ENCODE measurements at places on chromosomes 7 and 10. TPM values are rescaled to one million over a fixed set of nuclear protein-coding genes. Genes with fewer than 3 reads are reported as not detected.

DNA sequence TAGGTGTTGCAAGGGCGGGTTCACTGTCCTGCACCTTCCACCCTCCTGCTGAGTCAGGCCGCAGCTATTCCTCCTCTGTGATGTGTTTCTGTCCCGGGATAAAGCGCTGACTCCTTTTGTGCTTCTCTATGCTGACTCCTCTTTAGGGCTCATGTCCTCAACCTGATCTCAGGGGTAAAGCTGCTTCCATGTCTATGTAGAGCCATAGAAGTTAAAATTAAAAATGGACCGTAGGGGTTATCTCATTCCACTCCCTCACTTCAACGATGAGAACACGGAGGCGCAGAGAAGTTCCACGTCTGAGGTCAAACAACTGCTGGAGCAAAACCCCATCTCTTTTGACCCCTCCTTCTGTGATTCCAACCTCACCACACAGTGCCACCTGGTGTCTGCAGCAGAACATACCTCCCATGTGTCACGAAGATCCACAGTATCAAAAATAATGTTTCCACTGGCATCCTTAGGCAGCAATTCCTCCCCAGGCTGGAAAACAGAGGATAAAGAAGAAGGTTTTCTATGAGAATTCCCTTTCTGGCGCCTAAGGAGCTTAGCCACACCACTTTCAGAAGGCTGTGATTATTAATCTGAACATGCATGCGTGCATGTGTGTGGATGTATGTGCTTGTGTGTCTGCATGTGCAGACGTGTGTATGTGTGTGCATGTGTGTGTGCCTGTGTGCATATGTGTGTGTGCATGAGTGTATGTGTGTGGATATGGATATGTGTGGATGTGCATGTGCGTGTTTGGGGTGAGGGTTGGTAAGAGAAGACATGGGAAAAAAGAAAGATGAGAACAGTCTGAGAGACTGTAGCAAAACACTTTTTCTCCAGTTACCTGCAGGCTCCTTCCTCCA, 81.2 kb upstream of the UCN3 start:
- H3K36me3 ChIP-seq: peaks cover 6% of the 10 kb centered on the region
- no peak overlapping the region for H3K27ac ChIP-seq
- peak; percentile 70 for DNase-seq
- peaks cover 38% of the 10 kb centered on the region for H3K4me1 ChIP-seq
- peak overlapping the region; percentile 53 for H3K4me3 ChIP-seq

The C10orf53 gene
- total RNA-seq: not detected

DNA sequence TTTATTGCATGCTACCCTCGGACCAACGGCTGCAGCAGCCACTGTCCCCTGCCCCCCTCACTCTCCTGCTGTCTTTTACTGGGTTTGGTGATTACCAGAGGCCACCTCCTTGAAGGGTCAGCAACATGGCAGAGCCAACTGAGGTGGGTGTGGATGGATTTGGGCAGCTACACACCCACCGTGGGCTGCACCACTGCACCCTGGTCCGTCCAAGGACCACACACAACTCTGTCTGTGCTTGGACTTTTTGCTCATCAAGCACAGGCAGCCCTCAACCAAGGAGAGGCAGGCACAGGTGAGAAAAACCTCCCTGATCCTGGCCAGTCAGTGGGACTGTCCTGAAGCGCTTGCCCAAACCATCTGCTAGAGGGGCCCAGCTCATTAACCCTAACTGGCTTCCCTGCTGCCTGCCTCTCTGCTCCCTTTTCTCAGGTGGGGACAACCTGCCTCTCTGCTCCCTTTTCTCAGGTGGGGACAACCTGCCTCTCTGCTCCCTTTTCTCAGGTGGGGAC, 239.5 kb upstream of the PITRM1 start:
- peaks cover 13% of the 10 kb centered on the region for H3K27me3 ChIP-seq
- no peak overlapping the region for H3K4me3 ChIP-seq
- no peak for DNase-seq

The CACNA2D1 gene
- total RNA-seq: 0.46 TPM

The DIP2C gene
- total RNA-seq: 0.70 TPM

DNA sequence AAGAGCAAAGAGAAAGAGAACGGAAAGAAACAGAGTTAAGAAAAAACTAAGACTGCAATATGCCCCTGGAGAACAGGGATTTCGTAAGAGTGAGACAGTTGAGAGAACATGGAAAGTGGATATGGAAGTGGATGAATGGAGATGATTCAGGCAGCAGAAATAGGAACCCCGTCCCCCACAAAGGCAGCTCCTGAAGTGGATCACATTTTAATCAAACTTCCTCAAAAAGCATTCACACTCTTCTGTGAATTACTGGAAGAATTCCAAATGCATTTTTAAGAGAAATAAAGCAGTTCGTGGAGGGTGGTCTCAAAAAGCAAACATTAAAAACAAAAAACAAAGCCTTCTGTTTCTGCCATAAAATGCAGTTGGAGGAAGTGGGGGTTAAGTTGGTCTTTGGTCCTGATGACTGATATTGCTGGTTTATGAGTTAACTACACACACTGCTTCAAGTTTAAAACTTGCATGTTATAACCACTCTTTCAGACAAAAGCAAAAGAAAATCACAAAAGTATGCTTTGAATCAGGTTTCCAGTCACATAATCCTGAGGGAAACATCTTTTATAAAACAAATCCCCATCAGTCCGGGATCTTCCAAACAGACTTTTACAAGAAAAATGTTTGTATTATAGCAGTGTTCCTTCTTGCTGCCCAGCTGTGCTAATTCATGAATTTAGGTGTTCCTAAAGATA, 214.3 kb downstream of the FANK1 start:
- peaks cover 11% of the 10 kb centered on the region for H3K27me3 ChIP-seq
- DNase-seq: no peak
- H3K4me1 ChIP-seq: no peaks in the 10 kb centered on the region
- H3K4me3 ChIP-seq: no peak overlapping the region
- H3K27ac ChIP-seq: no peak overlapping the region

DNA sequence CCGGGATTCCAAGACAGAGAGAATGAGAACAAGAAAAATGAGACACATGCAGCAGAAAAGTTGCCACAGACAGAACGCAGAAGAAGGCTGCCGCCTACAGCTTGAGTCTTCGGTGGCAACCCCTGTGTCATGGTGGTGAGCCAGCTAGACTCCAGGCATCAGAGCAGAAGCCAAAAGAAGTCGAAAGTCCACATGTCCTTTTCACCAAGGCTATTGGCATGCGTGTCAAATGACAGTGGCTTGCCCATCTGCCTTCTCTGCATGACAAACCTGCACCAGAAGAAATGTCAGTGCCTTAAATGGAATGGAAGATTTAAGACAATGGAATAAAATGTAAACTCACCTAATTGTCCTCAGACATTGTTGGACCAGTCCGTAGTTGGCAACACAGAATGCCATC, 93.9 kb upstream of the NPSR1 start:
- no peaks in the 10 kb centered on the region for H3K4me1 ChIP-seq
- no peak for DNase-seq
- H3K36me3 ChIP-seq: no peaks in the 10 kb centered on the region

- H3K27ac ChIP-seq: no peak overlapping the region
- no peaks in the 10 kb centered on the region for H3K27me3 ChIP-seq
- no peaks in the 10 kb centered on the region for H3K36me3 ChIP-seq
- no peak overlapping the region for H3K4me3 ChIP-seq
- no peak for DNase-seq
Measured at GRCh38 chr7:15752377-15752776, 65.9 kb upstream of the MEOX2 start.

DNA sequence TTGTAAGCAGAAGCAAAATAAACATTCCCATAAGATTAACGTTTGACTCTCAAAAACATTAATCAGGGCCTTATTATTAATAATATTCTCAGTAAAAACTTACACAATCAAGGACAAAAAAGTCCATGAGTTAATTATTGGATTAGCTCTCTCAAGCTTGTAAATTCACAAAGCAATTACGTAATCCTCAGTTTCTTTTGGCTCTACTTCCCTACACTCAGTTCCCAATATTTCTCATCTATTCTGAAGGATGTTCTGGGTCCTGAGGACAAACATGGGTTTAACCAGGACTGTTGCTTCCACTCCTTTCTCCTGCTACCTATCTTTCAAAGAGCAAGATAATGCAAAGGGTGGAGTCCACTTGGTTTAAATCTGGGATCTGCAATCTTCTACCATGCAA, 15.1 kb downstream of the FBXL13 start:
- no peak overlapping the region for H3K27ac ChIP-seq
- H3K27me3 ChIP-seq: no peaks in the 10 kb centered on the region
- no peak for DNase-seq
- H3K4me3 ChIP-seq: no peak overlapping the region

- no peak for DNase-seq
- H3K36me3 ChIP-seq: no peaks in the 10 kb centered on the region
- no peaks in the 10 kb centered on the region for H3K4me1 ChIP-seq
- H3K27me3 ChIP-seq: peaks cover 4% of the 10 kb centered on the region
Measured at GRCh38 chr10:24193330-24193729, 15.6 kb upstream of the KIAA1217 start.

DNA sequence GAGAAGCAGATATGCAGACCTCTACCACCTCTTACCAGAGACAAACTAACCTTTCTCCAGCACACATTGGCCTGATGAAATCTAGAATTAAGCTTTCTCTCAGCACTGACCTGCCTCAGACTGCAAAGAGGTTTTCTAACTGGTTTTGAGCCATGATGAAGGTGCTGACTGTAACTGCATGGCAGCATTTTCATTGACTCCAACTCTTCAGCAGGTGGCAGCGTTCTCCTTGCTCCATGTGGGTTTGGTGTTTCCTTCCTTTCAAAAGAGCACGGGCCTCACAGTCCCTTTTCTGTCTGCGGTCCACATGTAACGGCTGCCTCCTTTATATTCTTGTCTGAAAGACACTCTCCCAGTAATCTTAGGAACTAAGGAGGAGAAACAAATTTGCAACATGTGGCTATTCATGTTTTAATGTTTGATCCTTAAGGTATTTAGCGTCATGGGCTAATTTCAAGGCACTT, 12.6 kb downstream of the KLLN start:
- no peak overlapping the region for H3K27ac ChIP-seq
- H3K36me3 ChIP-seq: no peaks in the 10 kb centered on the region
- H3K27me3 ChIP-seq: no peaks in the 10 kb centered on the region
- peaks cover 7% of the 10 kb centered on the region for H3K4me1 ChIP-seq

DNA sequence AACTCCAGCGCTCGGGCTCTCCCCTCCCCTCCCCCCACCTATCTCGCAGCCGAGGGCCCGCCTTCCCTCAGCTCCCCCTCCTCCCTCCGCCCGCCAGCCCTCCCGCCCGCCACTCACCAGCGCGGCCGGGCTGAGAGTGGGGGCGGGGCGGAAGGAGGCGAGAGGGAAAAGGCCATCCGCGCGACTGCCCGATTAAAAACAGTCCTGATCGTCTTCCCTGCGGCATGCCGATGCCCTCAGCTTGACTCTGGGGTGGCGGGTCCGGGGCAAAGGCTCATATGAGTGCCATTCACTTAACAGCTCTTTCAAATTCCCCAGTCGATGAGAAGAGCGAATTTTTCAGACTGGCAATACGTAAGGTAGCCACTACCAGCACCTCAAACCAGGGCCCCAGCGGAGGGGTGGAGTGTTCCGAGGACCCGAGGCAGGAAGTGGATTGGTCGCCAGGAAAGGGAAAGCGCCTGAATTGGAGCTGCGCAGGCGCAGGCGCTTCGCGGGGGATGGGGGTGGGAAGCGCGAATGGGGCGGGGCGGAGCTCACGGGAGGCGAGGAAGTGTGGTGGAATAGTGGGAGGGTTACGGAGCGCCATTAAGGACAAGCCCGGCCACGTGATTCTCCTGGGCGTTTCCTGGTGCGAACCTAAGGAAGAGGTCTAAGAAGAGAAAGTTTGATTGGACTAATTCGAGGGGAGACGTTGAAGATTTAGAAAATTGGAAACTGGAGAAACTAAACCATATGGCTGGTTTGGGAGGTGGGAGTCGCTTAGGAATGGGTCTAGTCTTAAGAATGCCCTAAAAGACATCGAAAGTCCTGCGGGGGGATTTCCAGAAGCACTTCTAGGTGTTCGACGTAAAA, at the start of gene UPF2:
Gene UPF2, minus strand, starts transcription at position 13 of the 855 bp plus-strand sequence. CDS start 7,386 bp downstream, outside the sequence.
- peak; percentile 97 for DNase-seq
- peaks cover 35% of the 10 kb centered on the region for H3K4me1 ChIP-seq
- H3K27me3 ChIP-seq: peaks cover 6% of the 10 kb centered on the region
- H3K36me3 ChIP-seq: peaks cover 9% of the 10 kb centered on the region

The PTCD1 gene
- 6.1 TPM for total RNA-seq

DNA sequence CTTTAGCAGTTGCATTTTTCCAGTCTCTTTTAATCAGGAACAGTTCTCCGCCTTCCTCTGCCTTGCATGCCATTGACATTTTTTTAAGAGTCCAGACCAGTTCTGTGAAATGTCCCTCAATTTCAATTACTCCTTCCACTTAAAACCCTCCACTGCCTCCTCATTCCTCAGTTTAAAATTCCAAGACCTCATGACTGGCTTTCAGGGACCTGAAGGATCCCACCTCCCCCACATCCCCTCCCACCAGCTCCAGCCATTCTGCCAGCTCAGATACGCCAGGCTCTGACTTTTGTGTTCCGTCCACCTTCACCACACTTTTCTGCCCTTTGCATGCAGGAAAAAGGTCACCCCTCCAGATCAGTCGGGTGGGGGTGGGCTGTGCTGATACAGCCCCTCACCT, 8.7 kb downstream of the TNRC18 start:
- peaks cover 50% of the 10 kb centered on the region for H3K27me3 ChIP-seq
- no peak overlapping the region for H3K4me3 ChIP-seq
- DNase-seq: no peak
- H3K4me1 ChIP-seq: peaks cover 9% of the 10 kb centered on the region
- H3K36me3 ChIP-seq: no peaks in the 10 kb centered on the region

GRCh38 chr7:24972991-24973390, 7.0 kb downstream of the OSBPL3 start:
- peaks cover 71% of the 10 kb centered on the region for H3K4me1 ChIP-seq
- no peaks in the 10 kb centered on the region for H3K27me3 ChIP-seq
- H3K4me3 ChIP-seq: peak overlapping the region; percentile 15
- H3K36me3 ChIP-seq: peaks cover 1% of the 10 kb centered on the region
- no peak for DNase-seq
